ENCODE measurements at places on chromosomes 2 and 18.

- no peak for DNase-seq
Measured at GRCh38 chr2:132419941-132420340, 3.3 kb downstream of the GPR39 start.

DNA sequence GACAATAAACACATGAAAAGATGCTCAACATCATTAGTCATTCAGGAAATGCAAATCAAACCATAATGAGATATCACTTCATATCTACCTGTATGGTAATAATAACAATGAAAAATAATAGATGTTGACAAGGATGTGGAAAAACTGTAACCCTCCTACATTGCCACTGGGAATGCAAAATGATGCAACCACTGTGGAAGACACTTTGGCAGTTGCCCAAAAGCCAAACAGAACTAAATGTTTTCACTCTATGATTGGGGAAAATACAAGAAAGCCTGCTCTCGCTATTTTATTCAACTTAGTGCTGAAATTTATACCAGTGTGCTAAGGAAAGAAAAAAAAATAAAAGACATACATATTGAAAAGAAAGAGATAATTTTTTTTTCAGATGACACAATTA is 934.5 kb downstream of the CNTNAP5 start:
- DNase-seq = no peak

DNA sequence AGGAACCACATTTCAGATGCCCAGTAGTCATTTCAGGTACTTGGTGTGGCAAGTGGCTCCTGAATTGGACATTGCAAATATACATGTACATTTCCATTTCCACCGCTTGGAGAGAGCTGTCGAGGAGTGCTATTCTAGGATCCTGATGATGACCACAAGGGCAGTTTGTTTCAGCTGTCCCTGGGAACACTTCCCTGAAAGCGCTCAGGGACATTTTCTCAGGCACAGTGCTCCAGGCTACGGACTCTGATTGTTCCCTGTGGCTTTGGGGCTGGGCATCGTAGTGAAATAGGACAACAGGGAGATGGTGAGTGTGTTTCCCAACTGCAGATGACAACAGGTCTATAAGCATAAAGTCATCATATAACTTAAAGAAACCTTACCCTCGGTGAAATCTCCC is 3.1 kb downstream of the DBI start:
- DNase-seq = no peak

DNA sequence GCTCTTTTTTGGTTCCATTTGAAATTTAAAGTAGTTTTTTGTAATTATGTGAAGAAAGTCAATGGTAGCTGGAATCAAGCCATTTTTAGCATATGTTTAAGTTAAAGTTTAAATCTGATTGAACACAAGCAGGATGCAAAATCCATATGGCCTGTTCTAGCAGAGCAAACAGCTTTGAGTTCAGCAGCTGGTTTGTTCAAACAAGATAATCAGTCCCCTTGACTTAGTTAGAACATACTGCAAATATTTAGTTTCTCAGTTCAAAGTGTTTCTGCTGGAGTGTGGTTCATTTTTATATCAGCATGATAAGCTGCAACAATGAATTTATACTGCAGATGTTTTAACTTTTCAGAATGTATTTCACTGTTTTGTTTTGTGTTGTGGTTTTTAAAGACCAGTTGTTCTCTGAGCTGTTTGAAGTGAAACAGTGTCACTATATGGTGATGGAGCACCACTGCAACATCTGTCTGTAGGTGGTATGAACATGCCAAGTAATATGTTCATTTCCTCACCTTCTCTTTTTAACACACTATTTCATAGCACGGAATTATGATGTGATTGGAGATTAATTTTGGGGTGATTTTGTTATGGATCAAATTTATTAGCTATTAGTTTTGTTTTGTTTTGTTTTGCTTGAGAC is 125.3 kb downstream of the COL4A4 start:
- no peak for DNase-seq

DNA sequence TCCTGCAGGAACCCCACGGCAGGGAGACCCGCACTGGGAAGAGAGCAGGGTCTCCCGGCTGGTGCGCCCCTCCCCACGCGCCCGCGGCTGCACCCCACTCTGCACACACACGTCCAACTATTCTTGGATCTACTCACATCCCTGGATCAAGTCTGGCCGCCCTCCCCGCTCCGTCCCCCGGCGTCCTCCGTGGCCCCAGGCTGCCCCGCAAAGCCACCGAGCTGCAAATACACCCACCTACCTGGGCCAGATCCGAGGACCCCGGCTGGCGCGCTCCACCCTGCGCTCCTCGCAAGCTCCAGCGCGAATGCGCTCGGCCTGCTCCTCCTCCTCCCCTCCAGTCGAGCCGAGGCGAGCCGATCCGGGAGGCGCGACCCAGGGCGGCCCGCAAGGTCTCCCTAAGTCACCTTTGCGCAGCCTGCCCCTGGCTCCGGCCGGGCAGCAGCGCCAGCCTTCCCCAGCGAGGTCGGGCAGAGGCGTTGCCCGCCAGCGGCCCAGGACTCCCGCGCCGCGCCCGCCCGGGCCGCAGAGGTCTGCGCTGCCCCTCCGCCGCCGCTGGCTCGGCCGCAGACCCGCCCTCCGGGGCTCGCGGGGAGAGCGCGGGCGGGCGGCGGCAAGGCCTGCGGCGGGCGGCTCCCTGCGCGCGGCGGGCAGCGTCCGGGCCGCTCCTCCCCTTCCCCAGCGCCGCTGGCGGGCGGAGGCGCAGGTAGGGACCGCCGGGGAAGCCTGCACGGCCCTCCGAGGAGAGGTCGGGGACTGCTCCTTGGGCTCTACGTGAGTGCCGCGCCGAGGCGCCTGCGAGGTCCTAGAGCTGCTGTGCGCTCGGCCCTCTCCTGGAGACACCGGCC is 126.0 kb downstream of the OSBPL1A start:
- DNase-seq = peak; percentile 37

- DNase-seq = no peak
Measured at GRCh38 chr2:238966072-238966937, 118.4 kb downstream of the TWIST2 start.

Measured in activated T-cell treated with anti-CD3 and anti-CD28 coated beads, Interleukin-2, amount 50 U/mL, for 72 hours (primary cell).